ENCODE measurements at places on chromosomes 1 and 21.

DNA sequence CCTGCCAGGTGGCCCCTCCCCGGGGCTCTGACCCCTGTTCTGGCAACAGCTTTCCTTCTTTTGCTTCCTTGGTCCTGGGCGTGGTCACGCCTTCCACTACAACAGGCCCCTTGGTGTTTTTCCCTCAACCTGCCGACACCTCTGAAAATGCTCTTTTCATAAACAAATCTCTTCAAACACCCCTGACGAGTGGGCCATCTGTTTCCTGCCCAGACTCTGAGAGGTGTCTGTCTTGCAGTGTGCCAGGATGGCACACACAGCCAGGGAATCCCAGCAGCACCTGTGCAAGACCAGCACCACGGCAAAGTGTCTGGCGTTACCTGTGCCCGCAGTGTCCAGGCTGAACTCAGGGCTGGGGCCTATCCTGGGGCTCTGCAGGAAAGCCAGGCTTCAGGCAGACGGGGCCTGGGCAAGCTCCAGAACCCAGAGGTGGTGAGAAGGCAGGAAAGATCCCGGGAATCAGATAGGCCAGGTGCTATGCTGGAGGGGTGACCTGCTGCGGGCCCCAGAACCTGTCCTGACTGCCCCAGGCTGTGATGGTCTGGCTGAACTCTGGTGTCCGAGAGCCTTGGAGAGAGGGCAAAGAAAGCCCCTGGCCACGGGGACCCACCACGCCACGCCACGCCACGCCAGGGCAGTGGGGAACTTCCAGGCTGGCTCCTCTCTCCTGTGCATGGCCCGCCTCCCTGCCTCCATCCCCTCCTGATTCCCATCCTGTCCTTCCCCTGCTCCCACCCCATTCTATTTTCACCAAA, 88.9 kb downstream of the SIK1 start:
- no peak for DNase-seq

GRCh38 chr1:21618561-21619374, 50.4 kb downstream of the RAP1GAP start:
- no peak for DNase-seq

GRCh38 chr1:184359909-184360308, 26.9 kb upstream of the C1orf21 start:
- DNase-seq: no peak

- DNase-seq: no peak
Observed at GRCh38 chr1:193762236-193762635, 575.8 kb upstream of the B3GALT2 start.

- no peak for DNase-seq
Observed at GRCh38 chr1:226810681-226811080, 59.7 kb upstream of the PSEN2 start.

- no peak for DNase-seq
Observed at GRCh38 chr1:201312298-201312697, 29.0 kb downstream of the PKP1 start.

DNA sequence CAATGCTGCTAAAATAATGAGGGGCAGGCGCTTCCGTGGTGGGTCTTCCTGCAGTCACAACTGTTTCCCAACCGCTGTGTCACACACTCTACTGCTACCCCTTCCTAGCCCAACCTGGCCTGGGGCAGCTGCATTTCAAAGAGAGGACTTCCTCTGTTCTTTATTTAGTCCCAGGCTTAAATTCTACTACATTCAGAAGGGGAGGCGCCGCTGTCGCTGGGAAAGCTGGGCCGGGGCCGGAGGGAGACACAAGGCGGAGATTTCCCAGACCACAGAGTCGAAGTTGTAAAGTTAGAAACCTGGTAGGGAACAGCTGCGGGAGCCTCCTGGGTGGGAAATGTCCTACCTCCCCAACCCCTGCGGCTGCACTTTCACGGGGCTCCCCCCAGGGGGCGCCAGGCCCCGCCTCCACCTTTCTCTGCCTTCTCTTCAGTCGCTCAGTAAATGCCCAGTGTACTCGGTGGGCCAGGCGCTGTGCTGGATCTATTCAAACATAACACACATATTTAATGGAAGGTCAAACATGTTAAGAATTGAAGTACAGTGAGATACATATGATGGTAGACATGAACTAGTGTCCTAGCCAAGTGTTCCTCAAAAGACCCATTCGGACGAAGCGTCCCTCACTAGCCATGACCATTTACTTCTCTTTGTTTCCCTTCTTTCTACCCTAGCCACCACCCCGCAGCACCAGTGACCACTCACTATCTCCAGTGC, 23.1 kb downstream of the DYRK3 start:
- no peak for DNase-seq

DNA sequence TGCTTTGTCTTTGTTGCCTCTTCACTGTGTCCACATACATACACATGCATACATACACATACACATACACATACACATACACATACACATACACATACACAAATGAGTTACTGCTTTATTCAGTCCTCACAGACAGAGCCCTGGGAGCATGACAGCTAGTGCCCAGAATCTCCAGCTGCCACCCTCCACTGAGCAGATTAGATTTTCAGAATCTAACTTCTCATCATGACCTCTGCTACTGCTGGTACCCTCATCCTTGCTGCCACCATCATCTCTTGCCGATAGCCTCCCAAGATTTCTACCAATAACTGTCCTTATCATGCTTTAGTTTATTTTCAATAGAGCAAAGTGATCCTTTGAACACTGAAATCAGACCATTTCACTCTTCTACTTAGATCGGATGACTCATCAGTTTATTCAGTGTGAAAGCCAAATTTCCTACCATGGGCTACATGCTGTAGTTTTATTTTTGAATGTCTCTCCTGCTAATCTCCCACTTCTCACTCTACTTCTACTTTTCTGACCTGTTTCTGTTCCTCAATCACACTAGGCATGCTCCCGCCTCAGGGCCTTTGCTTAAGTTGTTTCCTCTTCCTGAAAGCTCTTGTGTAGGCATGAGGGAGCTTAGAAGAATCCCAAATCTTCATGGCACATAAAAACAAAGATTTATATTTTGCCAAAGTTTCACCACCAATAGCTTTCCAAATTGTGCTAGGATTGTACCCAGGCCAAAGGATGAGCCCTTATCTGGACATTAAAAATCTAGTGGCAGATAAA, 43.0 kb downstream of the ATP6V1G3 start:
- DNase-seq: peak; percentile 24

DNA sequence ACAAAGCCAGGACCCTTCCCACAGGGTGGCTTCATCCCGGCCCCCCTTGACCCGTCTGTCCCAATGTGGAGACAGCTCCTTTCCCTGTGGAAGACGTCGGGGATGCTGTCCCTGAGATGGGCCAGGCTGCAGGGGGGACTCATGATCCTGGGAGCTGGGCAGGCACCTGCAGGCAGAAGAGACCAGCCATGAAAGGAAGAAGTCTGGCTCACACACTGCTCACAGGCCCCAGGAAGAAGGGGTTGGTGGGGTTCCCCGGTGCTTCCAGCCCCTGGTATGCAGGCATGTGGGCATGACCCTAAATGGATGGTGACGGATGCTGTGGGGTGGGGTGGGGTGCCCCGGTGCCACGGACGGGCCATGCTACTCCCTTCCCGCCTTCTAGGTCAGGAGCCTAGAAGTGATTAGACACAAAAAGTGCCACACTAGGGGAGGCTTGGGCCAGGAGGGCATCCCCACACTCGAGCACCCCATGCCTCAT, 8.3 kb downstream of the ACTRT2 start:
- no peak for DNase-seq

- DNase-seq: no peak
Observed at GRCh38 chr1:25856856-25857255, 2.4 kb downstream of the AUNIP start.

DNA sequence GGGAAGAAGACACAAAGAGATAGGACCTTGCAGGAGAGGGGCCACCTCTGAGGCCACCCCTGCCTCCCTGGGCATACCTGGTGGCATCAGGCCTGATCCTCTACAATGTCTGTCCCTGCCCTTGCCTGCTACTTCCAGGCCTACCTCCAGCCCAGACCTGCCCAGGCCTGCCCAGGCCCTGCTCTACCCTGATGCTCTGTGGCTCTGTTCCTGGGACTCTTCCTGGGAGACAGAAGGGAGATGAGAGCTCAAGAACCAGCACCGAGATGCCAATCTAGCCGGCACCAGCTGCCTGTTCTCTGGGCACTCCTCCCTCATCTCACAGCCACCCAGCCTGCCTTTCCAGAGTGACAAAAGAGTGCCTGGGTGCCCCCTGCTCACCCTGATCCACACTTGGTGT, 2.7 kb downstream of the CELF3 start:
- DNase-seq: no peak

DNA sequence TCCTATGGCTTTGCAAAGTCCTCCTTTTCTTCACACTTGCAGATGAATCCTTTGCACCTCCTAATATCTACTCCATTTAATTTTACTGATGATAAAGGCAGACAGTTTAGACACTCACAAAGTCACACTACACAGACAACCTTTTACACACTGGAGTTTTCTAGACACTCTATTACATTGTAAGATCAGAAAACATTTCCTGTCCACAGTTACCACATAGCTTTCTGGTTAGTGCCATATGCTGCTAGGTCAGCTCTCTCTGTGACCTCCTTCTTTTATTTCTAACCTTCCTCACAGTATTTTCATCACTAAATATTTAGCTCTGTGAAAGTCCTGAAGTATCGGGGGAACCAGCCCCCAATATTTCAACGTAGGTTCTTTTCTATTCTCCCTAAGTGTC, 5.1 kb downstream of the SH2D1B start:
- DNase-seq: no peak

GRCh38 chr1:21496886-21497285, 12.3 kb upstream of the ALPL start:
- no peak for DNase-seq

GRCh38 chr1:100683448-100684349, 35.8 kb upstream of the VCAM1 start:
- no peak for DNase-seq

- DNase-seq: no peak
Observed at GRCh38 chr1:84171481-84171880, 27.4 kb downstream of the PRKACB start.

DNA sequence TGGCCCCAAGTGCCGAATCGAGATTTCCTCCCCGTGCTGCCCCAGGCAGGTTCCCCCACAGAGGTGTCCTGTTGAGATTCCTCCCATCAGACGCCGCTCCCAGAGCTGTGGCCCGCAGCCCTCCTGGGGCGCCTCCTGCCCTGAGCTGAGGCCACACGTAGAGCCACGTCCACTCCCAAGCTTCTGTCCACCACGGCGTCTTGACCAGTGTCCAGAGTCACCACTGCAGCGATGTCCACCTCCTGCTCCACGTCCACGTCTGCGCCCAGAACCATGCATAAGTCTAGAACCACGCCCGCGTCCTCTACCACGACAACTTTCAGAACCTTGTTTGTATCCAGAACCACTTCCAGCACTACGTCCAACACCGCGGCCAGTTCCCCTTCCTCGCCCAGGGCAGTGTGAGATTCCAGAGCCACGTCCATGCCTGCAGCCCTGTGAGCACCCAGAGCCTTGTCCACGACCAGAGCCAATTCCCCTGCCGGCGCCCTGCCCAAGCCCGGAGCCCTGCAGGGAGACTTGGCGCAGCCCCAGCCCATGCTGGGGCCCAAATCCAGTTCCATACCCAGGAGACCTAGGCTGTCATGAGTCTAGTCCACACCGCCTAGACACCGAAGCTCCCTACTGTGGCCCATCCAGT, 2.8 kb downstream of the KPRP start:
- DNase-seq: no peak

- DNase-seq: peak; percentile 69
Observed at GRCh38 chr1:160357286-160358002, 9.4 kb upstream of the NHLH1 start.

DNA sequence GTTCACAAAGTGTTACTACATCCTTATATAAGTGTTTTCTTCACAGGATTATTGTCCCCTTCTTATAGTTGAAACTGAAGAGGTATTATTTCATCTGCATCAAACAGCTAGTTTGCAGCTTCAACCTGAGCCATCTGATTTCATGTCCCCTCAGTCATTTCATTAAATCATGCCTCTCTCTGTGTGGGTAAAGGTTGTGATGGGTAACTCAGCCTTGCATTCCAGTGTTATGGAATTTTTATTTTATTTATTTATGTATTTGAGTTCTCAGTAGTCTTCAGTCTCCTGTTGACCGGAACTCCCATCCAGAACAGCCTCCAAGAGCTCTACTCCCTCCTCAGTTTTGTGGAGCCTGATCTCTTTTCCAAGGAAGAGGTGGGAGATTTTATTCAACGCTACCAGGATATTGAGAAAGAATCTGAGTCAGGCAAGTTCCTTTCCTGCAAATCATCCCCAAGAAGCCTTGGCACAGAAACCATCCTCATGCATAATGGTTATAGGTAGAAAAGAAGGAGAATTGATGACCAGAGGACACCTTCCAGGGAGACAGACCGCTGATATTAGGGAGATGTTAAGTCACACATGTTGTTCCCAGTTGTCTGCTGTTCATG, 21.8 kb downstream of the CHD1L start:
- DNase-seq: peak; percentile 53

Measured in fibroblast of gingiva (primary cell).